HuH-7 (cell line): ENCODE measurements at places on chromosomes 12 and 14.

- DNase-seq, result peak; percentile 48
Observed at GRCh38 chr12:89529738-89530137, 3.9 kb upstream of the POC1B start.

GRCh38 chr14:54805070-54805444, 97.6 kb downstream of the GCH1 start:
- no peak for DNase-seq

DNA sequence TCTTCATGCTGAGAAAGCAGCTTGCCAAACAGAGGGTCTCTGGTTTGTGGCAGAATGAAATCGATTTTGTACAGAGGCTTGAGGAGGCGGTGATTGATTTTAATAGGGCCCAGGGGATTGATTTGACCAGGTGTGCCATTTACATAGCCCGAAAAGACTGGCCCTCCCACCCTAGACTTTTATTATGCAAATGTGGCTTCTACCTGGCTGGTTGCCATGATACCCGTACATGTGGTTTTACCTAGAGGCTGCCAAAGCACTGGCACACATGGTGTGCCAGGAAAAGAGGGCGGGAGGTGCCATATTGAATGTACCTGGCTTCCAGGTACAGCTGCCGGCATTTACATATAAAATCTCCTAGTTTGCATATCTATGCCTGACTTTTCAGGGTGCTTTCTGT, 18.0 kb upstream of the GUCY2C start:
- DNase-seq, result no peak

GRCh38 chr12:107329569-107330324, 236.4 kb upstream of the CRY1 start:
- no peak for DNase-seq

- DNase-seq, result no peak
Observed at GRCh38 chr14:52080158-52080800, 11.4 kb upstream of the NID2 start.

GRCh38 chr12:27530157-27530922, 6.3 kb downstream of the PPFIBP1 start:
- no peak for DNase-seq
